ENCODE measurements at places on chromosomes 1 and 21.

DNA sequence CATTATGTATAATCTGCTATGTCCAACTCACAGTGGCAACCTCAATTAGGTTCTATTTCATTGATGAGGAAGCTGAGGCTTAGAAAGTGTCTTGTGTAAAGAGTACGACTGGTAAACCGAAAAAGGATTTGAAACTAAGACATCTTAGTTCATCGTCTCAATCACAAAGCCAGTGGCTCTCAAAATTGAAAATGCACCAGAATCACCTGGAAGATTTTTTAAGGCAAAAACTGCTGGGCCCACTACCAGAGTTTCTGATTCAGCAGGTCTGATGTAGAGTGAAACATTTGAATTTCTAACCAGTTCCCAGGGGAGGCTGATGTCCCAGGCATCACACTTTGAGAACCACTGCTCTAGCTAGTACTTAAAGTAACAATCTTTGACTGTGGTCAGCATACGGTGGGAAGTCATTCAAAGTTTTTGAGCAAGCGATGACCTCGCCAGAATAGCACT, 5.2 kb upstream of the LRRC53 start:
- DNase-seq = no peak

DNA sequence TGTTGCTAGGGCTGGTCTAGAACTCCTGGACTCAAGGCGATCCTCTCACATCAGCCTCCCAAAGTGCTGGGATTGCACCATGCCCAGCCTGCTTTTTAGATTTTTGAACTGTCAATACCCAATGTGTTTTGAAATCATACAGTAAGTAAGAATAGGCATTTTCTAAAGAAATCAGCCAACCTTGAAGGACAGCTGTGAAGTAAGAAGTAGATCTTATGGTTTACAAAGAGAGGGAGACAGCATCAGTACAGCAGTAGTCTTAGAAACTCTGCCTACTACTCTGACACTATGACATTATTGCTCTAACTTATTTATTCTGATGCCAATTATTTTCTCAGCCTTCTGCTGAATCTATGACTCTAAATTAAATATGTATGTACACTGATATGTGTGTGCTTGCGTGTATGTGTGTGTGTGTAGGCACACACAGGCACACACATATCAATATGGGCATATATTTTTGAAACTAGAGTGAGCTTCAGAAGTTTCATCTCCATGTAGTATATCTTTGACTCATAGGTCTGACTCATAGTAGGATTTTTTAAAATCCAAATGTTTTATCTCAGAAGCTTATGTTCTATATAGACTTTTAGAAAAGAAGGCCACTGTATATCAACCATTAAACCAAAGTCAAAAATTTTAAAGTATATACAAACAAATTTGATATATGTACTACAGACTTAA, 140.4 kb downstream of the COL24A1 start:
- DNase-seq = no peak

GRCh38 chr1:169928438-169929209, 34.9 kb upstream of the SCYL3 start:
- peak; percentile 19 for DNase-seq

DNA sequence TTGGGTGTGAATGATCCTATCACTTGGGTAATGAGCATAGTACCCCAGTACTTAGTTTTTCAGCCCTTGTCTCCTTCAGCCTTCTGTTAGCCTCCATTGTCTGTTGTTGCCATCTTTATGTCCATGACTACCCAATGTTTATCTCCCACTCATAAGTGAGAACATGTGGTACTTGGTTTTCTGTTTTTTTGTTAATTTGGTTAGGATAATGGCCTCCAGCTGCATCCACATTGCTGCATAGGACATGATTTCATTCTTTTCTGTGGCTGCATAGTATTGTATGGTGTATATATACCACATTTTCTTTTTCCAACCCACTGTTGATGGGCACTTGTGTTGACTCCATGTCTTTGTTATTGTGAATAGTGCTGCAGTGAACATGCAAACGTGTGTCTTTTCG, 39.6 kb upstream of the GPR52 start:
- DNase-seq = no peak

DNA sequence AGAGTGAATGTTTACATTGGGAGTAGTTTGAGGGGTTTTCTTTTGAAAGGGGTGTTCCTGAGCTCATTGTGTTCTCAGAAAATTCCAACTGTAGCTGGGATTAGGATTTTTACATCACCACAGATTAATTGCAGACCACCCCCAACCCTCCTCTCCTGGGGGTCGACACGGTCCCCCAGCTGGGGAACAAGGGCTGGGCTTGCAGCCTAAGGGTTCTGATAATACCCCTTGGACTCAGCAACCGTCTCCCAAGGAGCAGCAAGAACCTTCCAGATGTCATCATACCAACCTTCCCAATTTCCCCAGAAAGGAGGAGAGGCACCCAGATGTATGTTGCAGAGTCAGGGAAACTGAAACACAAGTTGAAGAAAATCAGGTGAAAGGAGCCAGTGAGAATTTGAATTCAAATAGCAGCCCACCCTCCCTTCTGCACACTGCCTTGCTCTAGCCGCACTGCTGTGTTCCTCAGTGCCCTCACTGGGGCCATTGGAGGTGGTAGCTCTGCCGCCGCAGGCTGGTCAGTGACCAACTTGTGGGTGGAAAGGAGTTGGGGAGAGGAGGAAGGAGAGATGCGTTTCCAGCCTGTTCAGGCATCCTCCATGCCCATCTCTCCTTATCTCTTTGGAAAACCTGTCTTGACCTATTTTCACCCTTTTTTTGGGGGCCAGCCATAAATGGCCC, 14.7 kb upstream of the IGFN1 start:
- DNase-seq = no peak

GRCh38 chr1:226655251-226656163, 83.6 kb downstream of the ITPKB start:
- no peak for DNase-seq

DNA sequence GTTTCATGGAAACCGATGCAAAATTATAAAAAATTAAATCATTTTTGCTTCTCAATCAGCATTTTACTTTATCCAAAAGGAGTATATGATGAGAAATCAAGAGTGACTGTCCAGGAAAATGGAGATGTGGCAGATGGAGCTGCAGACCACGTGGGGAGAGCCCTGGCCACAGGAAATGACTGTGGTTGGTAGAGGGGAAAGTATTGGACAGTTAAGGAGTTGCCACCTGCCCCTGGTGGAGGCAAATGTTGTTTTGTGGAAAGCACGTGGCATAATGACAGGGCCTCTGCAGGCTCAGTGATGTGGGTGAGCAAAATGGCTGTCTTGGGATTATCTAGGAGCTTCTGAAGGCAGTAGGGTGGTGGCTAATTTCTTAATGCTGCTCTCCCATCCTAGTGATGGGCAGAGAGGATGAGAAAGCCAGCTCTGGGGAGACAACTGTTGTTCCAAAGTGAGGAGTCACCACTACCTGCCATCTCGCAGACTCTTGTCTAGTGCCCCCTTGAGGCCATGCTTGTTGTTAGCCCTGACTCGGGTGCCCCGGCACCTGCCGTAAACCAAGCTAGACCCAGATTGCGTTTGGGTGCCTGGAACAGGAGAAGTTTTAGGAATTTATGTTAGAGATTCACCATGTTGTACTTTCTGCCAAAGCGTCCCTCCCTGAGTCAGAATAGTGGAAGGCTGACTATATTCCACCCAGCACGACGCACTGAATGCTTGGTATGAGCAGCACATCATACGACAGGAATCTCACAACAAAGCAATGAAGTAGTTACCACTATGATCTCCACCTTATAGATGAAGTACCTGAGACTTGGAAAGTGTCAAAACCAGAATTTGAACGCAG, 144.0 kb downstream of the ROR1 start:
- peak; percentile 14 for DNase-seq

- no peak for DNase-seq
Observed at GRCh38 chr1:6298940-6299465, 38.1 kb upstream of the GPR153 start.

- DNase-seq = no peak
Observed at GRCh38 chr1:173048621-173049321, 2.0 kb downstream of the TNFSF18 start.

DNA sequence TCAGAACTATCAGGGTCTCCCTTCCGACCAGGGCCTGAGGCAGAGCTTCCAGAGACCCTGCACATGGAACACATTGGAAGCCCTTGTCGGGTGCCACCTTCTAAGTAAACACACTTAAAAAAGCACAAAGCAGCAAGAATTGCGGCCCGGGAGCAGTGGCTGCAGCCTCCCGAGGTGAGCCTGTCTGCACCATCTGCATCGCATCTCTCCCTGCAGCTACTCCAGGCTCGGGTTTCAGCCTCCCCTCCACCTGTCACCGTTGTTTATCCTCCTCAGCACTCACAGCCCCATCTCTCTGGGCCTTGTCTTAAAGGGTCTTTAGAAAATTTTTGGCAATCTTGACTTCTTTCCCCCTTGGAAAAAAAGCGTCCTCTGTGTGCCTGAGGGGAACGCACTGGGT, 95.1 kb upstream of the ARHGEF16 start:
- DNase-seq = no peak

DNA sequence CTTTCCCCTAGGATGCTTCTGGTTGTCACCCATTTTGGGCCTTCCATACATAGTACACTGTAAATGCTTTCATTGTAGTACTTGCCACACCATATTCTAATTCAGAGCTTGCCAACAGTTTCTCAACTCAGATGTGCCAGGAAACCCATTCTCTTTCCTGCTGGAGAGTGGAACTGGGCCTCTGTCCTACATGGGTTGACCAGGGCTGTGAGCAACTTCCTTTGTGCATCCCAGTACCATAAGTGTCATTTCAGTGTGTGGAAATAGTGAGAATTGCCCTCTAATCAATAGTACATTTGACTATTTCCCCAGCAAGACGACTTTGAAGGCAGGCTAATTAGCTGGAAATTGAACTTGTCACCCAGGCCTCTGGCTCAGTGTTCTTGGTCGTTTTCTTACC, 74.8 kb downstream of the MTR start:
- no peak for DNase-seq

GRCh38 chr1:67700692-67701410, 15.8 kb downstream of the GADD45A start:
- peak; percentile 62 for DNase-seq

GRCh38 chr1:218384581-218384993, 39.5 kb downstream of the TGFB2 start:
- DNase-seq = no peak

DNA sequence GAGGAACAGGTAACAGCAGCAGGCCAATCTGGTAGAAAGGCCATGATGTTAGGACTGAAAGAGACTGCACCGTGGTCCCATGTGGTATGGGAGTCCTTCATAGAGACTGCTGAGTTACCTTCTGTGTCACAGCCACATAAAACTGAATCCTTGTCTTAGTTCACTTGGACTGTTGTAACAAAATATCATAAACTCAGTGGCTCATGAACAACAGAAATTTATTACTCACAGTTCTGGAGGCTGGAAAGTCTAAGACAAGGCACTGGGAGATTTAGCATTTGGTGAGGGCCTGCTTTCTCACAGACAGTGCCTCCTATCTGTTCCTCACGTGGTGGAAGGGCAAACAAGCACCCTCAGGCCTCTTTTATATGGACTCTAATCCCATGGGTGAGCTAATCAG, 67.5 kb downstream of the CD2 start:
- DNase-seq = no peak

GRCh38 chr1:53485478-53486394, 26.5 kb downstream of the DMRTB1 start:
- DNase-seq = peak; percentile 86

DNA sequence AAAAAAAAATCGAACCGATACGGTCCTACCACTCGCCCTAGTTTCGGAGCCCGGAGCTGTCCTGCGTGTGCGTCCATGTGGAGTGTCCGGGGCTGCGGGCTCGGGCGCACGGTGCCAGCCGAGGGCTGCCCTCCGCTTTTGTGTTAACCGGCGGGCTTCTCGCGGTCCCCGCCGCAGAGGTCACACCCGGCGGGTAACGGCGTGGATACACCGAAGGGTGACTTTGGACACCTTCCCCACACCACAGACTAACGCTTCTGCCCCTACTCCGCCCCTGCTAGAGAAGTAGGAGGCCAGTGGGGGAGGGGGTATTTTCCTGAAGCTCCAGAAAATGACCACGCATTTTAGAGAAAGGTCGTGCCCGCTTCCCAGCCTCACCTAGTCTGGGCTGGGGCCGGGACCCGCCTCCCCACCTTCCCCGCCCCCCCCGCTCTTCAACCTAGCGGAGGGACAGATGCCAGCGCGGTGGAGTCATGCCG, 609 bp upstream of the ATF3 start:
- DNase-seq = no peak

DNA sequence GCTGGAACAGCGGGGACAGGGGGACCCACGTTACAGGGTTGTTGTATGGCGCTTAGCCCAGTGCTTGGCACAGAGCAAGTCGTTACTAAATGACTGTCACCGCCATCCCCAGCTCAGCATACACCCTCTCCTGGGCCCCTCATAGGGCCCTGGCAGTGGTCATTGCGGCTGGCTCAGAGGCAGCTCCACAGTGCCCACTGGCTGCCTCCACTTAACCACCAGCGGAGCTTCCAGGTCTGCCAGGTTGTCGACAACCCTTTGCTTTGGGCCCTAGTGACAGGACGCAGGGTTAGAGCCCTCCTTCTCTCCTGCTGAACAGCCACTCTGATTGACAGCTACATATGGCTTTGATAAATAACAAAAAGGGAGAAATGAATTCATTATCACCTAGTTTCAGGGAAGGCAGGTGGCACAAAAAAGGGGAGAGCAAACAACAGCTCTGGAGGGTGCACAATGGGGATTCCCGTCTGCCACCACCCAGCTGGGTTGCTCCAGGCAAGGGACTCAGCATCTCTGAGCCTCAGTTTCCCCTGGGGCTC, 4.8 kb downstream of the EFHD2 start:
- DNase-seq = no peak

GRCh38 chr1:2132222-2133038, 62.1 kb downstream of the FAAP20 start:
- peak; percentile 82 for DNase-seq
